ENCODE measurements at places on chromosomes 11 and 22. TPM values are rescaled to one million over a fixed set of nuclear protein-coding genes. Genes with fewer than 3 reads are reported as not detected.

DNA sequence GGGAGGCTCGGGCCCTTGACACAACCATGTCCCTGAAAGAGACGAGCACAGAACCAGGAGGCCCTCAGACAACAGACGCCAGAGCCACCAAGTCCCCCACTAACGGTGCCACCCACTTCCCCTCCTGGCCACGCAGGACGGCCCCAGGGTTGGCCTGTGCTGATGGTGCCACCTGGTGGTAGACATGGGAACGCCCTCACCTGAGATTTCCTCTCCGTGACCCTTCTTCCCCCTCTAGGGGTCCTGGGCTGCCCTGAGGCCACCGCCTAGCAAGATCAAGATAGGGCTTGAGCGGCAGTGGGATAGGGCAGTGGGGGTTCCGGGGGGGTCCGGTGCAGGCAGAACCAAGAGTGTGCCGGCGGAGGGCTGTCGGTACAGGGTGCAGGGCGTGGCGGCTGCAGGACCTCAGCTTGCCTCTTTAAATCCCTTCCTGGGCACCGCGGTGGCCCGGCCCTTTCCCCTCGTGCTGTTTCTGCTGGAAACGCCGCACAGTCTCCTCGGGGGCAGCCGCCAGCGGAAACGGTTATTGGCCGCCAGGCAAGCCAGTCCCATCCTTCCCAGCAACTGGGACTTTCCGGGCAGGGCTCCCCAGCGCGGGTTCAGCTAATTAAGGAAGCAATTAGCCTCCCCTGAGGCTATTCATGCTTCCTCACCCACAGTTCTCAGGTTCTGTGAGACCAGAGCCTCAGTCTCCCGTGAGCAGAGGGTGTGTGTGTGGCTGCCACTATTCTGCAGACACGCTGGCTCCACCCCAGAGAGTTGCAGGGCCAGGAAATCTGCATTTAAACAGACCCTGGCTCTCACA, 5.5 kb upstream of the NFAM1 start:
- DNase-seq = peak; percentile 85

Gene PDE2A
- total RNA-seq = 0.09 TPM

DNA sequence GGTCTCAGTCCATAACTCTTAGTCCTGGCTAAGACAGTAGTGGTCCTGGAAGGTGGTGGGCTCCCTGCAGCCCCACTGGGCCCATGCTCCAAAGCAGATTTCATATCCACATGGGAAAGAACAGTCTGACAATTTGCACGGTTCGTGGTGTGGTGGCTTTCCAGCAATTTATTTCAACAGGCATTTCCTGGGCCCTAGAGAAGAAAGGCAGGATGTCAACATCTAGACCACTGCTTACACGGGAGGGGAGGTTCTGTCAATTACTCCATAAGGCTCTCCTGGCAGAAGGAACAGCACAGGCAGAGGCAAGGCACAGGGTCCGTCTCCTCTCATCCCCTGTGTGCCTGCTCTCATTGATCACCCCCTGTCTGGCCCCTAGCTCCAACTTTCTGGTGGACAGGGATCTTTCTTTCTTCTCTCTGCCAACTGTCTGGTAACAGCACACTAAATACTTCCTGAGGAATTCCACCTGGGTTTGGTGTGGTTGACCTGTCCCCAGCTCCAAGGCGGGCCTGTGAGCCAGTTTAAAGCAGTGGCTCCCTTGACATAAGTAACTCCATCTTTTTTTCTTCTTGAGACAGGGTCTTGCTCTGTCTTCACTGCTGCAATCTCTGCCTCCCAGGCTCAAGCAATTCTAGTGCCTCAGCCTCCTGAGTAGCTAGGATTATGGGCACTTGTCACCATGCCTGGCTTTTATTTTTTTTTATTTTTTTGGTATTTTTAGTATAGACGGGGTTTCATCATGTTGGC, 5.1 kb upstream of the A4GALT start:
- DNase-seq = no peak

Gene OR52H1
- total RNA-seq = not detected

DNA sequence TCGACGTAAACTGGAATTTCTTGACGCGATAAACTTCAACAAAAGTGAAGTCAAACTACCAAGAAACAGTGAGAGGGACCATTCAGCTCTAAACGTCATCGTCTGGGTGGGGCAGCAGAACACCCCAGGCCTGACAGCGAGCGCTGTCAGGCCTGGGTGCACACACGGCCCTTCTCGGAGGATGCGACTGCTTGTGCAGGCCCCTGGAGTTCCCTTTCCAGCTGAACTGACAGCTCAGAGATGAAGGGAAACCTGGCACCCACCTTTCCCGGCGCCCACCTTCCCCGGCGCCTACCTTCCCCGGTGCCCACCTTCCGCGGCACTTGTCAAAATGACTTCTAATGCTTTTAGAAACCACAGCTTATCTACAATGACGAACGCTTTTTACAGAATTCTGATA, 47.9 kb downstream of the CERK start:
- DNase-seq = no peak

GRCh38 chr11:65826984-65827735, 6.6 kb upstream of the SNX32 start:
- no peak for DNase-seq

DNA sequence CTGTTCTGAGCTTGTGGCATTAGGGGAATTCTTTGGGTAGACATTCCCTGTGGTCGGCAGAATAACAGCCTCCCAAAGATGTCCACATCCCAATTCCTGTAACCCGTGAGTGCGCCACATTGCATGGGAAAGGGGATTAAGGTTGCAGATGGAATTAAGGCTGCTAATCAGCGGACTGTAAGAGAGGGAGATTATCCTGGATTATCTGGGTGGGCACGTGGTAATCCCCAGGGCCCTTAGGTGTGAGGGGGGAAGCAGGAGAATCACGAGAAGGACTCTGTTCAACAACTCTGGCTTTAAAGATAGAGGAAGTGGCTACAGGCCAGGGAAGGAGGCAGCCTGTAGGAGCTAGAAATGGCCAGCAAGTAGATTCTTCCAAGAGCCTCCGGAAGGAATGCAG, 16.0 kb downstream of the CACNG2 start:
- no peak for DNase-seq

- no peak for DNase-seq
These were observed 140.6 kb upstream of the RASSF10 start for GRCh38 chr11:12868315-12869073.

GRCh38 chr22:23149743-23150238, 4.5 kb downstream of the RAB36 start:
- DNase-seq = no peak

- peak; percentile 75 for DNase-seq
These were observed 131.9 kb downstream of the RASSF10 start for GRCh38 chr11:13140873-13141655.

Gene OR6T1
- not detected for total RNA-seq

Gene BRMS1
- 111 TPM for total RNA-seq

Gene THY1
- 189 TPM for total RNA-seq

DNA sequence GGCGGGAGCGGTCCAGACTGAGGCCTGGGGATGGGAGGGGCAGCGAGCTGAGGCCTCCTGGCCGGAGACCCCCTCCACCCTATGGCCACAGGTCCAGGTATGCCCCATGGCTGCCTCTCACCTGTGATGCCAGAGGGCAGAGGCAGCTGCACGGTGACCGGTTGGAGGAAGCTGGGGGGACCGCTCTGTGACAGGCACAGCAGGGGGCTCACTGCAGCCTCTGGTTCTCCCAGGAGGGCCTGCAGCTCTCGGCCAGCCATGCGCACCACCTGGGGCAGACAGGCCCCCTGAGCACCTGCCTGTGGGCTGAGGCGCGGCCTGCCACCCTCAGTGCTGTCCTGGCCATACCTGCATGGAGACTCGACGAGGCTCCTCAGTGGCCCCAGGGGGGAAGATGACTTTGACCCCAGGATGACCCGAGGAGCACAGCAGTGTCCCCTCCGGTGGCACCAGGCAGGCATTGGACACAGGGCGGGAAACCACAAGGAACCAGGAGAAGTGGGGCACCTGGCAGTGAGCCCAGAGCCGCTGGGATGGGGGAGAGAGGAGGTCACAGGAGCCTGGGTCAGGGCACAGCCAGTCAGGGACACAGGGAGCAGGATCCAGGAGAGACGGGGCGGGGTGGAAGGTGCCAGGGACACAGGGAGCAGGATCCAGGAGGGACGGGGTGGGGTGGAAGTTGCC, 3.2 kb upstream of the SLC25A22 start:
- DNase-seq = no peak

GRCh38 chr11:68942095-68942620, 38.5 kb downstream of the IGHMBP2 start:
- DNase-seq = no peak

Measured in Daoy (cell line).